ENCODE measurements at places on chromosomes 2 and 18.

DNA sequence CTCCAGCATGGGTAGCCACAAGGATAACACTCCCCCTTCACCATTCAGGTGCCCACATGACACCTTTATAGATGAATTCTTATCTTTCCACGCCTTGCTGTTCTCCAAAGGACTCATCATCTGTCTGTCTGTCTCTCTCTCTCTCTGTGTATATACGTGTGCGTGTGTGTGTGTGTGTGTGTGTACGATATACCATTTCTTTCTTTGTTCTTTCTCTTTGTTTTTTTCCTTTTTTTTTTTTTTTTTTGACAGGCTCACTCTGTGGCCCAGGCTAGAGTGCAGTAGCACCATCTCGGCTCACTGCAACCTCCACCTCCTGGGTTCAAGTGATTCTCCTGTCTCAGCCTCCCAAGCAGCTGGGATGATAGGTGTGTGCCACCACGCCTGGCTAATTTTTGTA lies 98.2 kb downstream of the DLGAP1 start:
- no peak for DNase-seq

DNA sequence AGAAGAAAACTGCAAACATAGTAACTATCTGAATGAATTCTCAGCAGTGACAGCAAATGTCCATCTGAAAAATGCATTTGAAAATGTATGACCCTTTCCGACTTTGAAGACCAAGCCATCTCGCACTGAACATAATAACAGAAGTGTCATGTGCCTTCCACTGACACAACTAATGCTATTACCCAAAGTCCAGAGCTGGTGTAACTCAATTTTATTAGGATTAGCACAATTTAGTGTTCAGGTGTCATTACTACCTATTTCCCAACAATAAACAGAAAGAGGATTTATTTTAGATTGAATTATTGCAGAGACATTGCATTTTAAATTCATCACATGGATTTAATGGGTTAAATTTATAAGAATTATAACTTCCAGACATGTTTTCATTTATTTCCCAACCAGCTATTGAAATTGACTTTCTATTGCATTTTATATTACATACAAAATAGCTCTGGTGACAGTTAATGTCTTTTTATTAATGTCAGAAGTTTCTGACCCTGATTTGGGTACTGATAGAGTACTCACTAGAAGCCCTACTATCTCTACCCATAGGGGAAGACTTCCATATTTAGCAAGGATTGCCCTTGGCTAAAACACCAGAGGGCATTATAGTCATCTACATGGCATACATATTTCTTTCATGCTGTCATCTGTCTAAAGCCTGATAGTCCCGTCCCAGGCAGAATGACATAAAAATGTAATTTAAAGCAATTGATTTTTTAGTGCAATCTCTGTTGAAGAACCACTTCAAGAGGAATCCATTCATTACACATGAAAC lies 7.0 kb upstream of the STK39 start:
- DNase-seq, result no peak

DNA sequence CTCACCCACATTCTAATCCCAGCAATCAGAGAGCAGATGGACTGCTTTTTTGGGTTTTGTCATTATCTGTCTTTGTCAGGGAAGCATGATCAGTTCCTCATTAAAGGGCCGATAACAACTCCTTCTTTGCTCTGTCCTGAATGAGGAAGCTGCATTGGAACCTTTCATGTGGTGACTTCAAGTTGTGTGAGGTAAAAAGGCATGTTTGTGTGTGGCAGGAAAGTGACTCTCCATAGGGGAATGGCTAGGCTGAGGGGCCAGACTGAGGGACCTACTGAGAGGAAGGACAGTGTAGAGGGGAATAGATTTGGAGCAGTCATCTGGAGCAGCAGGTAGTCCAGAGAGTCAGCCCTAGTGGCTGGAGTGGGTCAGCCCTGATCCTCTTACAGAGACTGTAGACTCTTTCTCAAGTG lies 23.6 kb upstream of the LRRTM1 start:
- no peak for DNase-seq

GRCh38 chr2:84038866-84039265 lies 420.2 kb downstream of the SUCLG1 start:
- no peak for DNase-seq

- DNase-seq, result no peak
Observed at GRCh38 chr2:213496226-213496625, 212.0 kb downstream of the SPAG16 start.
